ENCODE measurements at places on chromosomes 4 and X.
A peak's percentile ranks its signal among the peaks of the same experiment; 100 is the strongest.

- no peak for DNase-seq
Observed at GRCh38 chr4:6445403-6446129, 26.8 kb downstream of the PPP2R2C start.

DNA sequence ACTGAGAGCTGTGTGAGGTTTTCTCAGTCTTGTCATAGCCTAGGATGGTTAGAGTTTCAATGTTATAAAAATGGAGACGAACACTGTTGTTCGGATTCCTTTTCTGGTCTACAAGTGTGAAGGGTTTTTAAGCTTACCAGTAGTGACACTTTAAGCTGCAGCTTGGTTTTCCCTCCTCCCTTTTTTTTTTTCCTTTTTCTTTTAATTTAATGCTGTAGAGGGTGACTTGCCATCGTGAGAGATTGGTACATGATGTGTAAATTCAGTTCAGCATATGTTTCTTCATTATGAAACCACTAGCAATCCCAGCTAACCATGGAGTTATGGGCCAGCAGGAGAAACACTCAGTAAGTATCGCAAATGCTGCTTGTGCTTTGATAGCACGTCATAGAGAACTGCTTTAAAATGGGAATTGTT lies 165.0 kb downstream of the RAPGEF2 start:
- DNase-seq, result no peak

- no peak for DNase-seq
Observed at GRCh38 chr4:74255096-74255495, 53.2 kb upstream of the EPGN start.

- DNase-seq, result peak; percentile 86
Observed at GRCh38 chr4:128163177-128164117, 102.3 kb downstream of the LARP1B start.

DNA sequence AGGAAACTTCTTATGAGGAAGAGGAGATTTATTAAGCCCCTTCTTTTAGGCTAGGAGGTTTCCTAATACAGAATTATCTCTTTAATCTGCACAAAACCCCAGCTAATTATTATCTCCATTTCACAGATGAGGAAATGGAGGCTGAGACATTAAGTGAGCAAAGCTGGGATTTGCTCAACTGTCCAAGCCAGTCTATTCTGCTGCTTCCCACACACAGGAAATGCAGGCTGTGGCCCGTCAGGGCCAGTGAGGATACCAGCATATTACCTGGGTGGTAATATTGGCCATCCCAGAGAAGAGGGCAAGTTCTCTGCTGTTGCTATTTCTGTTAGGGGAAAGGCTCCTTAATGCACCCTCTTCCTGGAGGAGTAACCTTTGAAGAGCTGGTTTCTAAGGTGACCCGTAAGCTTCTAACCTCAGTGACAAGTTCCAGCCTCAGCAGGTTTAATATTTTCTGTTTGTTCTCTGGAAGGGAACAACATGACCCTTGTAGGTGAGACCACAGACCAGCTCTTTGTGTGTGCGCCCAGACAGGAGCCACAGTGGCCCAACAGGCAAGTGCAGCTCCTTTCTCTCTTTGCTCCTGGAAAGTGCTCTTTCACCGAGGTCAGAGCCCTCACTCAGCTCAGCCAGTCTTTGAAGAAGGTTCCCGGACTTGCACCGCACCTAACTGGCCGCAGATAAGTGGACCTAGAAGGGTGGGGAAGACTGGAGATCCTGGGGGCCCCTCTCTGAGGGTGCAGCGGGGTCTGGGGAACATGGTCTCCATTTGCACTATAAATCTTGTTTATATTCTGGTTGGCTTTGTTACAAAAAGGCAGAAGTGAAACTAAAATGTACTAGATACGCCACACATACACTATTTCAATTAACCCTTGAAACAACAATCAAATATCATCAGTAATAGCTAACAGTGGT lies 35.5 kb downstream of the TBC1D9 start:
- no peak for DNase-seq

DNA sequence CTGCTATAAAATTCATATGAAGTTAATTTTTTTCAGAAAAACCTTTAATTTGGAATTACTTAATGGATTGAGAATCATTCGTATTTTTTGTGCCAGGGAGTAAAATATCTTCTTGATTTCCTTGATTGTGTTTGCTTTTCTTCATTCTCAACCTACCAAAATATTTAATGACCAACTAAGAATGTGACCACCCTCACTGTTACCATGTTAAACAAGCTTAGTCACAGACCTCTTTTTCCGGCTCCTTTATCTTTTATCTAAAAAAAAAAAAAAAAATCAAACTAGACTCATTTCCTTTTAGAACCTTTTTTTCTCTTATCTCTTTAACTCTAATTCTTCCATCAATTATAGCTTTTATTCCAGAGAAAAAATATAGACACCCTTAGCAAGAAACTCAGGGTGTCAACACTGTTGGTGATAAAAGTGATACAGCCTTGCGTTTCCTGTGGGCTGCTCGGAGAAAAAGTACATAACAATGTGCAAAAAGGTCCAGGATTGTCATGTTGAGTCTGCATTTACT lies 20.6 kb upstream of the HPGDS start:
- DNase-seq, result no peak

DNA sequence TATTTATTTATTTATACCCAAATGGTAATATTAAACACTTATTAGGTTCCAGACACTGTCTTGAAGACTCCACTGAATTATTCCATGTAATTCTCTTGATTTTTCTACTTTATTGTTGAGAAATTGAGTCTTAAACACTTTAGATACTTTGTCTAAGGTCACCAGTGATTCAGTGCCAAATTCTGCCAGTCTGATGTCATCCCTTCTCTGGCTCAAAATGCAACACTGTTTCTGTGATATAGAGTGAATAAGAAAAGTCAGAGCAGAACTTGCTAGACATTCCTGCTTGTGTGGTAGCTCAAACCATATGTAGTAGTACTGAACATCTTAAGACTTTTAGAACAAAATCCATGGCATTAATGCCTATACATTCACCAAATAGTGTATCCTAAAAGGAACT lies 164.3 kb downstream of the GABRB1 start:
- DNase-seq, result no peak

- DNase-seq, result no peak
Observed at GRCh38 chr4:20809812-20810211, 109.6 kb downstream of the PACRGL start.

GRCh38 chr4:179415037-179415846 lies 1973.0 kb upstream of the AGA start:
- DNase-seq, result no peak

GRCh38 chrX:20530406-20530921 lies 263.8 kb upstream of the RPS6KA3 start:
- peak; percentile 4 for DNase-seq

DNA sequence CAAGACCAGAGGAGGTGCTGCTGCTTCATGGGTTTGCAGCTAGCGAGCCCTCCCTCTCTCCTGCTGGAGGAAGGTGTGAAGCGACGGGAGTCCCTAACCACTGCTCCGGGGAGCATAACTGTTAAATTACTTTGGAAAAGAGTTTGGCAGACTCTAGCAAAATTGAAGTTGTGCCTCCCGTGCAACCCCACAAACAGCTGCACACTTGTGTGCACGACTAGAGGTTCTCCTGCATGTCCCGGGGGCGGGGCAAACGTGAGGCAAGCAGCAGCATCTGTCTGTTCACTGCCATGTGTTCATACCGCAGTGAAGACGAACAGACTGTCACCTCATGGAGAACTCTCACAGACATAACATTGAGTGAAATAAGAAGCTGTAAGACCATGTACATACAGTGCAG lies 34.5 kb downstream of the TNIP2 start:
- no peak for DNase-seq

- no peak for DNase-seq
Observed at GRCh38 chr4:185318679-185319078, 77.0 kb downstream of the LRP2BP start.

DNA sequence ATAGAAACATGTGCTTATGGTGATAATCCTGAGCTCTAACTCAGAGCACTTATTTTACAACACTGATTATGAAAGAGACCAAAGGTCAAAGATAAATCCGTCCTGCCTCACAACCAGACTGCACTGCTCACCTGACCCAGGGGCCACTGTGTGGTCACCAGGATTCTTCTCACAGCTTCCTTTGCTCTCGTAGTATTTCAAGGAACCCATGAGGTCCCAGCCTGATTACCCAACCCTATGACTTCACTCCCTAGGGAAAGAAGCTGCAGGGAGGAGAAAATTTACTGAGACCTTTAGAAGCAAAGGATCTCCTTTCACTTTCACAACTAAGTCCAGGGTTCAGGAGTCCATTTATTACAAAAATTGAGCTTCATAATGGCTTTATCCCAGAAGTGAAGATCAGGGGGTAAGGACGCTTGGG lies 9.6 kb downstream of the SLC25A5 start:
- DNase-seq, result no peak

- DNase-seq, result no peak
Observed at GRCh38 chrX:19034025-19034424, 50.1 kb upstream of the PHKA2 start.

GRCh38 chr4:140138428-140138827 lies 15.6 kb downstream of the MAML3 start:
- DNase-seq, result no peak

DNA sequence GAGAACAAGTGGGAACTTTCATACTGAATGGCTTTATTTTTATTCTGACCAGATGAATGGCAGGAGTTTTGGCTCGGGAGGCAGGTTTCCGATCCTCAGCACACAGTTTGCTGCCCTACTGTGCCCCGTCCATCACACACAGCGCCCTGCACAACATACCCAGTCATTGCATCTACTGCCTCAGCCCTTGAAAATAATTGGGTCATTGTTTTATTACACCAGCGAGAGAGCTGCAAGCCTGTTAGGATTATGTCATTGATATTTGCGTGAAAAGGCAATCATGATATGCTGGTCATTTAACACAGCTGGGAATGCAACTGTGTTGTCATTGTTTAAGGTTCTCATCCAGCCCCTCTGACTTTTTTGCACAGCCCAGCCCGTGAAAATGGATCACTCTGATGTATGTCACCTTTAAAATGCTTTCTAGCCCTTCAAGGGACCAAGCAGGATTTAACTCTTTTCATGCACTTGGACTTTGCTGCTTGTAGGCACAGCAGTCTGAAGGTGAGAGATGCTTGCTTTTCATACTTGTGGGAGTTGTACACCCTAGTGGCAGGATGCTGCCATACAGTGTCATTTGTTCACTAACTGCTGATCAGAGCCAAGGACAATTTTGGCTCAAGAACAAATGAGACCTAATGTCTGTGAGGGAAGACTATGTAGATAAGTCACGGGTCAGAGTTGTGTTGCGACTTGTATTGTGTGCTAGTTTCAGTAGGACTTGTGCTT lies 62.3 kb downstream of the RTL9 start:
- DNase-seq, result no peak

DNA sequence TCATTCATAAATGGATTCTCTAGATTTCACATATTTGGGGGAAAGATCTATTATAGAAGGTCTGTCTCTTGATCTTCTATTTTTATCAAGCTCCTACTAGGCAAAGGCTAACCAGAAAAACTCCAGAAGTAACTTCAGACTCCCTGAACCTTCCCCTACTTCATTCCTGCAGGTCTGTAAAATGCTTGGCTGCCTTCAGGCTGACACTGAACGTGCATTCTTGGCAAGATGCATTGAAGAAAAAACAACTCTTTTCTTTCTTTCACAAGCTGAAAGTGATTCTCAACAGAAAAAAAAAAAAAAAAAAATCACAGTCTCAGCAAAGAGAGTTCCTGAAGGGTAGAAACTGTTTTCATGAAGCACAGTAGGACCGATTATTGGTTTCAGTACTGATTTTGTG lies 12.7 kb downstream of the OPHN1 start:
- no peak for DNase-seq

DNA sequence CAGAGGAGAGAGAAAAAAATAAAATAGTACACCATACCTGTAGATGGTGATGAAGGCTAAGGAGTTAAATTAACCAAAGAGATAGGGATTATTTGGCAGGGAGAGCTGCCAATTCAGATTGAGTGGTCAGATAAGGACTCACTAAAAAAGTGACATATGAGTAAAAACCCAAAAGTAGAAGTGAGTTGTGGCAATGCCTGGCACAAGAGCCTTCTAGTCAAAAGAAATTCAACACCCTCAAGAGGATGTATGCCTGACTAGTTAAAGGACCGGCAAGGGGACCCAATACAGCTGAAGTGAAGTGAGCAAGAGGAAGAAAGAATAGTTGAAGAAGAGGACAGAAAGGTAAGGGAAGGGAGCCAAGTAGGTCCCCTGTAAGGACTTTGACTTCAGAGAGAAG lies 34.9 kb downstream of the ELF2 start:
- DNase-seq, result no peak

DNA sequence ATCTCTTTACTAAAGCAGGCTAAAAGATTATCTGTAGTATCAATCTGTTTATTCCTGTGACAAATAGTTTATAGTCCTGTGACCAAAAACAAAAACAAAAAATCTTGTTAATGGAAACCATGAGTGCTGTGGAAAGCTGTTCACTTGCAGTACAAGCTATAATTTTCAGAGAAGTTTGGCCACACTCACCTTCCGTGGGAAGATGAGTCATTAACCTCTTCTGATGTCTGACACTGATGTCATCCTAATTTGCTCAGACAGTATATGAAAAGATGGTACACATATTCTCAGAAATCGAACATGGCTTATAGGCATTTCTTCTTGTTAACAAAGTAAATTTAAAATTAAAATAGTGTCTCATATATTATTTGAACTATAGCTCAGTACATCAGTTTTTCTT lies 19.9 kb upstream of the ENPP6 start:
- DNase-seq, result no peak

GRCh38 chr4:185033072-185033471 lies 14.8 kb downstream of the HELT start:
- DNase-seq, result no peak

GRCh38 chr4:25032126-25032525 lies 1.4 kb upstream of the LGI2 start:
- DNase-seq, result no peak

DNA sequence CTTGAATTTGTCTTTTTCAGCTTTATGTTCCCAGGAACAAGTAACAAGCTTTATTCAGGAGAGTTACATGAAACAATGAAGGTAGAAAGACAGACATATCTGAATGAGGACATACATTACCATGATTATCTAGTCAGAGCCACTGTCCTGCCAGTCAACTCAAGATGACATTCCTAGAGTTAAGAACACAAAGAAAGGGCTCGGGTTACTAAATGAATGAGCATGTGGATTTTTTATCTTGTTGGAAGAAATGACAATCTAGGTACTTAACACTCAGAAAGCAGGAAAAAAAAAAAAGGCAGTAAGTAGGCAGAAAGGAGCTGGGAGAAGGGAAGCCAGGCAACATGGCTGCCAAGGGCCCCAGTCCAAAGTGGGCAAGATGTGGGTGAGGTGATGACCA lies 28.0 kb upstream of the PACRGL start:
- DNase-seq, result no peak

GRCh38 chrX:23554304-23554703 lies 113.0 kb upstream of the PRDX4 start:
- peak; percentile 32 for DNase-seq

DNA sequence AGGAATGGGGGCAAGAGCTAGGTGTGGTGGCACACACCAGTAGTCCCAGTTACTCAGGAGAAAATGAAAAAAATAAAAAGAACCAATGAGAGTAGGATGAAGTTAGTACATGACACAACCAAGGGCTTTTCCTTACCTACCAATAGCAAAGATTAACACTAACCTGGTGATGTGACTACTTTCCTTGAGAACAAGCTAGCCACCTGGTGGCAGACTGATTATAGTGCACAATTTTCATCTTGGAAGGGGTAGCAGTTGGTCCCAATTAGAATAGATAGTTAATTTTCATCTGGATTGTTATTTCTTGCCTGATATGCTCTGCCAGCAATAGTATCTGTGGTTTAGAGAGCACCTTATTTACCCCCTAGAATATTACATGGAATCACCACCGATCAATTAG lies 1216.8 kb upstream of the PABPC4L start:
- DNase-seq, result no peak
